ENCODE measurements at places on chromosomes 13 and 19.

GRCh38 chr13:105679838-105680237 lies 855.6 kb downstream of the EFNB2 start:
- no peak for DNase-seq

GRCh38 chr13:49786401-49787008 lies 6.0 kb downstream of the KPNA3 start:
- DNase-seq = no peak

DNA sequence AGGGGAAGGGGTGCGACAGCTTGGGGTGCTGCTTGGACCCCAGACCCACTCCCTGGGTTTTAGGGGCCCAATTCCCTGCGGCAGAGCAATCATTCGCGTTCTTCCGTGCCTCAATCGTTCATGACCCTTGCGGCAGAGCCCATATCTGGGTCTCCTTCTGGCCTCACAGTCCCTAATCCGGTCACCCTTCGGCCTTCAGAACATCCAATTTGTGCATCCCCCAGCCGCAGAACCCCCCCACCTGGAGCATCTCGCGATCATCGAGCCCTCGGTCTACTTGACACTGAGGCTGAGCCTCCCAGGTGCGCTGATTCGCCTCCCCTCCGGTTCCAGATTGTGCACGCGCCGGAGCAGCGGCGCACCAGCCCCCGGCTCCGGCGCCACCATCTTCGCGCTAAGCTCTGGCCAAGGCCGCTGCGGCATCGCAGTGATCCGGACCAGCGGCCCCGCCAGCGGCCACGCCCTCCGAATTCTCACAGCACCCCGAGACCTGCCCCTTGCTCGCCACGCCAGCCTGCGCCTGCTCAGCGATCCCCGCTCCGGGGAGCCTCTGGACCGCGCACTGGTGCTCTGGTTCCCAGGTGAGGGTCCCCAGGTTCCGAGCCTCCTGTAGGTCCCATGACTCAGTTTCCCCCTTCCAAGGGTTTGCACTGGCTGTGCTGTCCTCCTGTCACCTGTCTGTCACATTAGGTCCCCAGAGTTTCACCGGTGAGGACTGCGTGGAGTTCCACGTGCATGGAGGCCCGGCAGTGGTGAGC lies 501 bp downstream of the GTPBP3 start:
- no peak for DNase-seq

- DNase-seq = no peak
These were observed 135.1 kb upstream of the FRY start for GRCh38 chr13:31896427-31896826.

DNA sequence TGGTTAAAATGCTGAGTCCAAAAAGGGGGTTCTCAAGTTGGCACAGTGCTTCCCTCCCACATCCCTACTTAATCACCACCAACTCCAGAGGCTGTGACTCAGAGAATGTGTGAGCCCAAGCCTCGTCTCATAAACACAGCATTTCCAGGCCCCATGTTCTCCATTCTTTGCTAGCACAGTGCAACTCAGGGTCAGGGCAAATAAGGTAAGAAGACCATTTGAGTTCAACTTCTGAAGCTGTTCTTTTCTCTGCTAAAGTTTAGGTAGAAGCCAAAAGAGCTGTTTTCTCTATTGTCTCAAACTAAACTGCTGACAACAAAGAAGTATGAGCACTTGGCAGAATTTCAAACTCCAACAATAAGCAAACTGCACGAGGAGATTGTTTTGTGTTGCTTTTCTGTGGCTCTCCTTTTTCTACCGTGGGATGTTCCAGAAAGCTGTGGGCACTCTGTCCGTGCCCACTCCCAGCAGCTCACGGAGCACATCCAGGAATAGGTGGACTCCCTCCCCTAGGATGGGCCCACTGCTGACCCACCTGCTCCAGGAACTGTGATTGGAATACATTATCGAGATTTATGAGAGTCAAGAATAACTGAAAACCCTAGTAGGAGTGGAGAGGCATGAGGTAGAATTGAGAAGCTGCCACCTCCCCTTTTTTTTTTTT lies 494.3 kb downstream of the COG6 start:
- no peak for DNase-seq

- no peak for DNase-seq
These were observed 16.9 kb downstream of the SLC25A30 start for GRCh38 chr13:45401314-45401713.

DNA sequence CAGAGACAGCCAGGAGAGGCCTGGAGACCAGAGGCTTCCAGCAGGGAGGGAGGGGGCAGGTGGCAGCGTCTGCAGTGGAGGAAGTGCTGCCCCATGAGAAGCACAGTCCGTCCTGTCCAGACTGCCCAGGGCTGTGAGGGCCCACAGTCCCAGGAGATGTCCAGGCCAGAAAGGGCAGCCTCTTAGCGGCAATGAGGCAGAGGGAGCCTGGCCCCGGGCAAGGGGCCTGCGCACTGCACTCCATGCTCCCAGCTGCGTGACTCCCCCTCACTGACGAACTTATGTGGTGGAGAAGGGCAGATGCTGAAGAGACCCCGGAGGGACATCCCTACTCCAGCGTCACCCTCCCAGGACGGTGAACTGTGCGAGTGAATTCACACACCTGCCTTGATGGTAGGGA lies 115.3 kb downstream of the SOX1 start:
- no peak for DNase-seq

DNA sequence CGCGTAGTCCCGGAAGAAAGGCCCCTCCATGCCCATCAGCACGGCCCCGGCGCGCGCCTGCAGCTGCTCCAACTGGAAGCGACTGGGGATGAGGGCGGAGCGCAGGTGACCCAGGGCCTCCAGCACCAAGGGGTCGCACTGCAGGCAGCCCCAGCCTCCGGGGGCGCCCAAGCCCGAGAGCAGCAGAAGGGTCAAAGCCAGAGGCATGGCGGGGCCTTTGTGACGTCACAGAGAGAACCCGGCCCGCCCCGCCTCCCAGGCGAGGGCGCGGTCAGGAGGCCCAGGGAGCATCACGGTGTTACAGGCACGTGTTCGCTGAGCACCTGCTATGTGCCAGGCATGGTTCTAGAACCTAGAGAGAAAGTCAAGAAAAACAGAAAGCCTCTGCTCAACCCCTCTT lies at the start of gene IZUMO2:
Gene IZUMO2 (minus strand): TSS at position 294 of the 400 bp plus-strand sequence. CDS start 87 bp downstream, at position 207.
- DNase-seq = no peak

GRCh38 chr13:48535766-48536165 lies 2.9 kb upstream of the RCBTB2 start:
- DNase-seq = no peak

DNA sequence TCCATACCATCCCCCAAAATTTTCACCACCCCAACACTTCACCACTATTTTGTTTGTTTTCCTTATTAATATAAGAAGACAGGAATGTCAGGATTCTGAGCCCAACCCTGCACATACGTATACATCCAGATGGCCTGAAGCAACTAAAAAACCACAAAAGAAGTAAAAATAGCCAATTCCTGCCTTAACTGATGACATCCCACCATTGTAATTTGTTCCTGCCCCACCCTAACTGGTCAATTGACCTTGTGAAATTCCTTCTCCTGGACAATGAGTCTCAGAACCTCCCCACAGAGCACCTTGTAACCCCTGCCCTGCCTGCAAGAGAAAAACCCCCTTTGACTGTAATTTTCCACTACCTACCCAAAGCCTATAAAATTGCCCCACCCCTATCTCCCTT lies 132.5 kb downstream of the ZNF675 start:
- DNase-seq = no peak

- DNase-seq = no peak
These were observed 34.6 kb upstream of the KATNAL1 start for GRCh38 chr13:30341815-30342570.

- DNase-seq = no peak
These were observed 71.5 kb downstream of the DNAJC15 start for GRCh38 chr13:43094901-43095300.

Data from effector CD4-positive, alpha-beta T cell (primary cell).